Thymus (tissue), 14 donors: ENCODE measurements at places on chromosomes 3 and 15.

- no peak for DNase-seq
Measured at GRCh38 chr3:550471-550870, 353.9 kb downstream of the CHL1 start.

GRCh38 chr3:167246252-167246651 lies 133.8 kb downstream of the ZBBX start:
- no peak for DNase-seq

DNA sequence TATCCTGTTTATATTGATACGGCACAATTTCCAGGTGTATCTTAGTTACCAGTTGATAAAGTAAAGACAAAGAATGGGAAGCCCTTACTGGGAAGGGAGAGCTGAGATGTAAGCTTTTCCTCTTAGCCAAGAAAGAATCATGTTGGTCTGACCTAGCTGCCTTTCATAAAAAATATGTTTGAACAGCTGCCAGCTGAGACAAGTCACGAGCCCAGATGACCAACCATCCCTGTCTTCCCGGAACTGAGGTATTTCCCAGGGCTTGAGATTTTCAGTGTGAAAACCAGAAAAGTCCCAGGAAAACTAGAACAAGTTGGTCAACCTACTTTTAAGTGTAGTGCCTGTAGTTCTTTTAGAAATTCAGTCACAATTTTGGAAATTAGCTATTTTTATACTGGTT lies 3.6 kb upstream of the MYH15 start:
- DNase-seq, result no peak

GRCh38 chr3:8156831-8157230 lies 344.8 kb upstream of the LMCD1 start:
- DNase-seq, result no peak

DNA sequence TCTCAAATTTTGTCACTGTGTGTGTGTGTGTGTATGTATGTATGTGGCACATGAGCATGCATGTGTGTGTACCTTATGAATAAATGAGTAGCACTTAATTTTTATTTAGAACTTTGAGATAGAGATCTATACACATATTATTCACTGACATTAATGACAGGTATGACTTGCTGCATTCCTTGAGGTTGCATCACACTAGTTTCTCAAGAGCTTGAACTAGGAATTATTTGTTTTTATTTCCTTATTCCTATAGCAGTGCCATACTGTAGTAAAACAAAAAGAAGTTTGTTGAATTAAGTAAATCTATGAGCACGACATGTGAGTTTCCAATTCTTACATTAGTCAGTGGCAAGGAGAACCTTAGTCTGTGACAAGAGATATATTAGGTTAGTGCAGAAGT lies 943.9 kb downstream of the ROBO1 start:
- DNase-seq, result no peak

GRCh38 chr15:45884755-45885445 lies 250.1 kb downstream of the SQOR start:
- DNase-seq, result no peak

DNA sequence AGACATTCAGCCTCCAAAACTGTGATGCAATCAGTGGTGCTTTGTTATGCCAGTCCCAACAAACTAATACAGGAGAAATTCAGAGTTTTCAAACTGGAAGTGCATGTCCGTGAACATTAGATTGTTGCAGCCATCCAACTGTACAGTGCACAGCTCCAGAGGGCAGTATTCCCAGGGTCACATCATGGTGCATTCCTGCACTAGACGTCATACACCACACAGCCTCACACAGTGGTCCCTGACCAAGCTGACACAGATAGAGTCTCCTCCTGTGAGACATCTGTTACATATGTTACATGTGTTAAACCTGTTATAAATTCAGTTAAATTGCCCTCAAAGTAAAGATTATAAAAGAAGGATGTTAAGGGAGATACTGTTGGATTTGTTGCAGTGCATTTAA lies 209.0 kb downstream of the LRRN1 start:
- no peak for DNase-seq

DNA sequence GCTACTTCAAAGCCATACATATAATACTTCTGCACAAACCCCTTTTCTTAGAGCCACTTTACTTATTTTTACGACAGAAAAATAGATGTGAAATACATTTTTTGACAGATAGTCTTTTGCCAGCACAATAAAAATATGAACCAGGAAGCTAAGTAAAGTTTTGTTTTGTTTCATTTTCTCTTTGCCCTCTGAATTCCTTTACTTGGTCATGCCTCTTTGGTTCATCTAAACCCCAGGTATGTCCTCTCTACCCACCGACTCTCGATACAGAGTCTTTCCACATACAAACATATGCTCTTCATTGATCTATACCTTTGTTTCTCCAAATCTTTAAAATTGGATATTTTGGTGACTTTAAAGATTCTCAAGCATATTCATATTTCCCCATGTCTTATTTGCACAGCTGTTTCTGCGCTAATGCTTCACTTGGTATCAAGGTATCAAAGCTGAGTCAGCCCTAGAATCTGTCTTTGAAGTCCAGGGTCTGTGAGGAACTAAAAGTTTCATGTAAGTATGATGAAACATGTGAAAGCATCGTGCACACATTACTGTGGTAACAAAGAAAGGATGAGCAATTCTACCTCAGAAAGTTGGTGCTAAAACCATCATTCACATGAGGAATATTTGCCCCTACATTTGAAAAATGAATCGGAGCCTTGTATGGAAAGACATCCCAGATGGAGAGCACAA lies 845.4 kb downstream of the NAALADL2 start:
- DNase-seq, result no peak
